Activated CD4-positive, alpha-beta T cell treated with anti-CD3 and anti-CD28 coated beads for 24 hours (primary cell): ENCODE measurements at places on chromosomes 6 and 20.

DNA sequence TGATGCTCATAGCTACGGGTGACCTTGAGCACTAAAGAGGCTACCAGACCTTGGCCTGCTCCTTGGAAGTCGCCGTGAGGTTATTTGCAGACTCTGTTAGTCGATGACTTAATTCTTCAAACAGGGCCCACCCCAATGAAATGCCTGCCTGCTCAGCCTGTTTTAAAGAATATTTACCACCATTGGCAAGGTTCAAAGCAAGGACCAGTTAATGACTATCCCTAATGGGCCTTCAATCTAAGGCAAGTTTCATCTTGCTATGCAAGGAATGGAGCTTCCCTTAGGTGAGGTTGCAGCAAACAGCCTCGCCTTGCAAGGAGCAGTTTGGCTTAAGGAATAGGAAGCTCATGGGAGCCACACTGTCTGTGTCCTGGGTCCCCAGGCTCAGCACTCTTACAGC is 22.9 kb upstream of the SPO11 start:
- no peak for DNase-seq

DNA sequence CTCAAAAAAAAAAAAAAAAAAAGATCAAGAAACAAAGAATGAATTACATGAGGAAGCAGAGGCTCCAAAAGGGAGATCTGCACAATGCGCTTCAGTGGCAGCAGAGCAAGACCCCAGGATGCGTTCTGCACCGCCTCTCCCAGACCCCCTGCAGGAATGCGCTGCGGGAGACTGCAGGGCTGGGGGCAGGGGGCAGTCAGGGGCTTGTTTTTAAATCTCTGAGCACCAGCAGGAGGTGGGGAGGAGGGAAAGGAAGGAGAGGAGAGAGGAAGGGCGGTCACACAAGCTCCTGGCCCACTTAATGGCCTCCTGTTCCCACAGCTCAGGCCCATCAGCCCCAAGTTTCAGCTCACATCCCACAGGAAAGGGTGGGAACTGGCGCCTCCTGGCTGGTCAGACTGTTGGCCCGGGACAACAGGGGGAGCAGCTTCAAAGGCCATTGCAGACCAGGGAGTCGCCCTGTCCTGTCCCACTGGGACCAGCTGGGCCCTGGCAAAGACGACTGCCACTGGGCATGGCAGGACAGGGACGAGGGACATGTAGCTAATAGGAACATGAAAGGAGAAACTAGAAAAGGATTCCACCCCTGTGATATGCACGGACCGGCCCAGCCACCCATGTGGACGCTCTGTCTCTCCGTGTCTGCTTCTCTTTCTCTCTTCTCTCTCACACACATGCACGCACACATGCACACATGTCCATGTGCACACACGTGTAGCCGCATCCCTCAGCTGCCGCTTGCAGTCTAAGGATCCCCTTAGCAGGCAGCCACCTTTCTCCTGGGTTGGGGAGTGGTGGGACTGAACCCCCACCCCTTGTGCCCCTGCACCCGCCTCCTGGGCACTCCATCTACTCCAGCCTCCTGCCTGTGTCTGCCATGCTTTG is 34.7 kb downstream of the TFEB start:
- no peak for DNase-seq

DNA sequence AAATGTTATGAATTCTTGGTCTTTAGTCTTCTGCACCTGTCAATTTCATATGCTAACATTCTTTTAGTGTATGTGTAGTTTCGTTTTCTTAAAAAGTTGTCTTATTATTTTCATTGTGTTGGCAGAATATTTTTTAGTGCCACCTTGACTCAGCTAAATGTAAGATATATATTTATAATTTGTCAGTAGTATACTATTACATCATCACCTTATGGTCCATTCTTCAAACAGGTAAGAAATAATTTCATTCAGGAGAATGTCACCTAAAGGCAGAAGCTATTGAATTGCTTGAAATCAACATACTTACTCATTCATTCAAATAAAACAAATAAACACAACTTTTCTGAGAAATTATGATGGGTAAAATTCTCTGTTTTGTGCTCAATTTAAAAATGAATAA is 3.5 kb upstream of the STXBP5 start:
- no peak for DNase-seq

GRCh38 chr20:21357844-21358243 is 39.5 kb downstream of the NKX2-4 start:
- no peak for DNase-seq

GRCh38 chr6:43962458-43962857 is 164.8 kb downstream of the MRPL14 start:
- no peak for DNase-seq

DNA sequence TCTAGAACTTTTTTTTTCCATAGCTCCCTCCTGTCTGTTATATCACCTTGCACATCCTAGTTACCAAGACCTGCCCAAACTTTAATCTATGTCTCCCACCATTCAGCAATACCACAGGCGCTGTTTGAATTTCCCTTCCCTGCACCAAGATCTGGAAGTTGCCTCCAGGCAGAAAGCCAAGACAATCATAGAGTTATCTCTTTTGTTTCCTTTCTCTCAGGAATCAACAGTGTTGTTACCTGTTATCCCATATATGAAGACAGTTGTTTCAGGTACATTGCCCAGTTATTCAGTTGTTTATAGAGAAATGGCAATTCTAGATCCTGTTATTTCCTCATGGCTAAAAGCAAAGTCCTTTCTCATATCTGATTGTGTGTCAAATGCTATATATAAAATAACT is 63.2 kb downstream of the PDSS2 start:
- DNase-seq, result no peak

DNA sequence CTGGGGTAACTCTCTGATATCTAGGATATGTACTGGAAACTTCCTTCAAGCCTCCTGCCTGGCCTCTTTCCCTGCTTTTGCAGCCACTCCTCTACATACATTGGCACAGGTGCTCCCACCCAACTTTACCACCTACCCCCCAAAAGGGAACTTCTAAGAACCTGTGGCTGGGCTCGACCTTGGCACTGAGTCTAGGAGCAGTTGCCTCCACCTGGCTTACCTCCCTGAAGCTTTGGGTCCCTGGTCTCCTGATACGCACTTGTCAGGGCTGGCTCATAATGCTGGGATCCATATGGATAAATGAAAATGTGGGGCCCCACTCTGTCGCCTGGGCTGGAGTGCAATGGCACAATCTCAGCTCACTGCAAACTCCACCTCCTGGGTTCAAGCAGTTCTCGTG is 56.2 kb downstream of the SSR1 start:
- no peak for DNase-seq

DNA sequence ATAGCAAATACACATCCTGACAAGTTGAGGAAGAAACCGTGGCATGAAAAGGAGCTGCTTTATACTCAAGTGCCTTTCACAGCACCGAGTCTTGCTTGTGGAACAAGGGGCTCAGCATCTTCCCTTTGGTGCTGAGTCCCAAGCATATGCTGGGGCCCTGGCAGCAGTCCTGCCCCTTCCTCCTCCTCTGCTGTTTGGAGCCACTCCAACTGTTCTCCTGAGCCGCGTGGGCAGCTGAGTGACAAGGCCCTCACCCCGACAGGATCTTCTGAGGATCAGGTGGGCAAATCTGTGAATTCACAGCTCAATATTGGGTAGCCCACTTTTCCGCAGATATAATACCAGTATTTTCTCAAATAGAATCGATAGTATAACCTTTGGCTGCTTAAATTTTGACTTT is 24.7 kb downstream of the DACT2 start:
- DNase-seq, result no peak

- DNase-seq, result no peak
Observed at GRCh38 chr20:49471397-49471796, 11.1 kb downstream of the KCNB1 start.

- DNase-seq, result no peak
Observed at GRCh38 chr6:160973311-160974250, 18.0 kb upstream of the MAP3K4 start.

GRCh38 chr20:16069389-16070010 is 503.7 kb downstream of the KIF16B start:
- no peak for DNase-seq

GRCh38 chr6:34063651-34064050 is 82.2 kb downstream of the GRM4 start:
- no peak for DNase-seq

- DNase-seq, result no peak
Observed at GRCh38 chr20:20395903-20396568, 28.1 kb downstream of the INSM1 start.

GRCh38 chr20:51310216-51310615 is 232.3 kb downstream of the NFATC2 start:
- DNase-seq, result no peak

DNA sequence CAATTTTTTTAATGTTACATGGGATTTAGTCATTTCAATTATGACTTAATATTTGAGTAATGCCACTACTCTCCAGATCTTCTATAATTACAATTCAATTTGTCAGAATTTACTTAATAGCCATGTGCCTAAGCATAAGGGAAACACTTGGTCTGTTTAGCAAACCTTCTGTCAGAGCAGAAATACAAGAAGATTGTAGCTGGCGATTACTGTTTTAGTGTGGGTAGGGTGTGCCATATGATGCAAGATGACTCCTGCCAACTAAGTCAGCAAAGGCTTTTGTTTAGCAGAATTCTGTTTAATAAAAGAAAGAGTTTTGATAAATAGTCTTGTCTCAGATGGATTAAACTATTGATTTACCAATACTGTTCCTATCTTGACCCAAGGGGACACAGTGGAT is 455.4 kb downstream of the RNF144B start:
- DNase-seq, result no peak

- no peak for DNase-seq
Observed at GRCh38 chr6:156949376-156949775, 172.2 kb downstream of the ARID1B start.

DNA sequence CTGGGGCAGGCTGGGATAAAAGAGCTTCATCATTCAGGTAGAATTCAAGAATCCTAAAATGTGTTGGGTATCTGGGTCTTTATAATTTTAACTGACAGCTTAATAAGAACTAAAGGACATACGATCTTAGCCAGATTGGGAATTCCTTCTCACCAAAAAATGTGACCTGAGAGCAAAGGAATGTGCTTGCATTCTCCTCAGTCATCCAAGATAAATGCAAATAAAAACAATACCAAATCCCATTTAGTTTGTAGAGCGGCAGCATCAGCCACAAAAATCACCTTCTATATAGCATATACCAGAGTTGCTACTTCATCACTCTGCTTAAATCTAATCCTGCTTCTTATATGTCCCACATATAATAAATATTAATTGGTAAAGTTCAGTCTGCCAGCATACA is 16.9 kb downstream of the USP49 start:
- DNase-seq, result no peak

DNA sequence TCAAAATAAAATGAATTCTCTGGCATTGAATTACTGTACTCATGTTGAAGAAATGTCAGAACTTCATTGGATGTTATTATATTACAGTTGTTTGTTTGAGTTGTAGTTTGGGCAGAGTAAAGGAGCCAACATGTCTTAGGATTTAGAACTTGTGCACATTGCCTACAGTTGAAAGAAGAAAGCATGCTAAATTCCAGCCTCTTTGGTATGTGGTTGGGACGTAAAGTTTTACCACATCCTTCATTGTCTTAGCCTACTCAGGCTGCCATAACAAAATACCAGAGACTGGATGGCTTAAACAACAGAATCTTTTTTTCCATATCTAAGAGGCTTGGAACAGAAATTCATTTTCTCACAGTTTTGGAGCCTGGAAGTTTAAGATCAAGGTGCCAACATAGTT is 42.4 kb downstream of the HFE start:
- no peak for DNase-seq

DNA sequence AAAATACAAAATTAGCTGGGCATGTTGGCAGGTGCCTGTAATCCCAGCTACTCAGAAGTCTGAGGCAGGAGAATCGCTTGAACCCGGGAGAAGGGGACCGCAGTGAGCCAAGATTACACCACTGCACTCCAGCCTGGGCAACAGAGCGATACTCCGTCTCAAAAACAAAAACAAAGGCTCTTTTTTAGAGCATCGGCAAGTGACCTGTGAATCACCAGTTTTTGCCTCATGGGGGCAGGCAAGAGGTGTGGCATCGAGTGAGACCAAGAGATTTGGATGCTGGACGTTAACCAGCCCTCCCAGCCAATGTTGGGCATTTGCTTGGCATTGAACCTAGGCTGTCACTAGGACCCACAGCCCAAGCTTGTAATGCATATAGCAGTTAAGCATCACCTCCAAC is 14.6 kb upstream of the CDK5RAP1 start:
- no peak for DNase-seq

DNA sequence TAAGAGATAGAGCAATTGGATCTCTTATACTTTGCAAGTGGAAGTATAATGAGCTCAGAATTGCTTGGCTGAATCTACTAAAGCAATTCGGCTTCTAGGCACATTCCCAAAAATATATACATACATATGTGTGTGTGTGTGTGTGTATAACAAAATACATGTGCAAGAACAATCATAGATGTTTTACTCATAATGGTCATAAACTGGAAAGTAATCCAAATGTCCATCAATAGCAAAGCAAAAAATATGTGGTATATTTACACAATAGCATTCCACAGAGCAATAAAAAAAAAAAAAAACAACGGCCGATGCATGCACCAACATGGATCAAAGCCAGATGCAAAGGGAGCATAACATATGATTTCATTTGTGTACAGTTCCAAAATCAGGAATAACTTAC is 707.9 kb downstream of the RFPL4B start:
- no peak for DNase-seq

GRCh38 chr6:26054781-26055718 is 32.2 kb upstream of the HFE start:
- no peak for DNase-seq

GRCh38 chr20:13183005-13183404 is 38.1 kb upstream of the ISM1 start:
- no peak for DNase-seq

DNA sequence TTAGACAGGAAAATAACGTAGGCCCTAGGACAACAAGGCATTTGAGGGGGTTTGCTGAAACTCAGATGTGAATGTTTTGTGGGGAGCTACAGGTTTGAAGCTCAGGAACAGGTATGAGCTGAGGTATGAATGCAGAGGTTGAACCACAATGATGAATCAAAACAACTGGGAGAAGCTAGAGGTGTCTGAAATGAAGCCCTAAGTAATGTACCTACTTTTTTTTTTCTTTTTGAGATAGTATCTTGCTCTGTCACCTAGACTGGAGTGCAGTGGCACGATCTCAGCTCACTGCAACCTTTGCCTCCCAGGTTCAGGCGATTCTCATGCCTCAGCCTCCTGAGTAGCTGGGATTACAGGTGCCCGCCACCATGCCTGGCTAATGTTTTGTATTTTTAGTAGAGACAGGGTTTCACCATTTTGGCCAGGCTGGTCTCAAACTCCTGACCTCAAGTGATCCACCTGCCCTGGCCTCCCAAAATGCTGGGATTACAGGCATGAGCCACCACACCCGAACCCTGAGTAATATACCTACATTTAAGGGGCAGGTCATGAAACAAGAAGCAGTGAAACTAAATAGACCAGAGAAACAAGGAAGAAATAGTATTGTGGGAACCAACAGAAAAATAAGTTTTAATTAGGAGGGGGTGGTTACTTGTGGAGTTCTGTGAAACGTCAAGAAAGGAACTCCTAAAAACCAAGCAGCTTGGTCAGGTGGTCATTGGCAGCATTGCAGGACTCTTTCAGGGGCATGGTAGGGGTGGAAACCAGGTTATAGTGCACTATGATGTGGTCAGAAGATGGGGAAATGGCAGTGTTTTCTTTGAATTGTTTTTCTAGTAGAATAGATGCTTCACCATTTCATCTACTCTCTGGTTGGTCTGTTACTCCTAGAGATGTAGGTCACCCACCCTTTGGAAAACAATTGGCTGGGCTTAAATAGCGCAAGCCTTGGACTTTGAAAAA is 138.1 kb downstream of the CD164 start:
- no peak for DNase-seq
